ENCODE measurements at places on chromosomes 7 and 10.

DNA sequence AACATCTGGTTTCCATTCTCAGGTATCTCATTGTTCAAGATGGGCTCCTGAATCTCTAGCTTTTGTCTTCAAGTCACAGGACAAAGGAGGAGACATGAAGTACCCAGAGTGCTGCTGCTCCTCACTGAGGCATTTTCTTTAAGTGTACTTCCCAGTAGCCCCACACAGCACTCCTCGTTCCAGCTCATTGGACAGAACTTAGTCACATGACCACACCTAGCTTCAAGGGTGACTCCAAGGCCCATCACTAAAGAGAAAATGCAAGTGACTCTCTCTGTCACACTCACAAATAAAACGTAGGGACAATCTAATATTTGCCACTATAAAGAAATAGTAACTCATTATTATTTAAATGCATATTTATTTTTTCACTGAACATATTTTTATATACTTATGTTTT lies 58.3 kb upstream of the NEUROD6 start:
- DNase-seq, result no peak

- DNase-seq, result no peak
Observed at GRCh38 chr10:103566536-103566935, 73.0 kb downstream of the NEURL1 start.

DNA sequence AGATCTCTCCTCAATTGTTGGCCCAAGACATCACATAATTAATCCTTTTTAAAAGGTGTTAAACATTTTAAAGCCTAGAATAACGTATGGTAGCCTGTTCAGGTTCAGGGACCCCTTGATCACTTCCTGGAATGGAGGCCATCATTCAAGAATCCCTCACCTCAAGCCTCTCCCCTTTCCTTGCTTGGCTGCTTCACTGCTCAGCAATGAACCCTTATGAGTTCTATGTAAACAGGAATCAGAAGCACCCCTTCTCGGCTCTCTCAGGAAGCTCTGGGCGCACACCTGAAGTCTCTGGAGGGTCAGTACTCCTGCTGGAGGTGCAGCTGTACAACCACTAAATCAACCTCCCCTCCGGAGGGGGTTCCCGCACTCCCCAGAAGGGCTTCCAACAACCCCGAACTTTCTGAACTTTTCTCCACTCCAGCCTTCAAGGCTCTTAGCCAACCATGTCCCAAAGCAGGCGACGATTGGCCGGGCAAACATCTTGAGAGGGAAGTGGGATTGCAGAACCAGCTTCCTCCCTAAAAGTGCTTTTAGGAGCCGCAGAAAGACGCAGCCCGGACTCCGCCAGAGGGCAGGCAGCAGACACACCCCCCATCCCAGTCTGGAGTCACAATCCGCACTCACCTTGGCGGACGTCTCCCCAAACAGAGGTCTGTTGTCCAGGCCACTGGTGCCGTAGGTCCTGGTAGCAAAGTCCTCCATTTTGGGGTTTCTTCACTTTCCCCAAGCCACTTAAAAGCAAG lies 562 bp downstream of the TMEM243 start:
- DNase-seq, result no peak

DNA sequence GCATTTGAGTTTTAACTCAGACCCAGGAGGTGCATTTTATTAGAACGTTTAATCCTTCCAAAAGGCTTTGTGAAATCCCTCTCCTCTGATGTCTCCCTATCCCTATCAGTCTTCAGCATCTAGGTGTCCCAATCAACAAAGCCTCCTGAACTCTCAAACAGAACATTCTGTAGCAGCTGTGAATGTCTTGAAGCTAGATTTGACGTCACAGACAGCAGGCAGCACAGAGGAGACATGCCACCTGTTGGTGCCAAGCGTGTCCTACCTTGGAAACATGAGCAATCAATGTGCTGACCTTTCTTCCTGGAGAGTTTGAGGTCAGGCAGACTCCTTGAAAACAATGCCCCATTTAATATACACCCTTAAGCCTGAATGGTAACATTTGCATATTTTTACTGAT lies 125.5 kb downstream of the RNLS start:
- no peak for DNase-seq

GRCh38 chr10:64191286-64191685 lies 670.1 kb downstream of the REEP3 start:
- DNase-seq, result no peak
